ENCODE measurements at places on chromosomes 7 and 10. TPM values are rescaled to one million over a fixed set of nuclear protein-coding genes. Genes with fewer than 3 reads are reported as not detected.

- DNase-seq, result no peak
These were observed 80.7 kb downstream of the HIPK2 start for GRCh38 chr7:139697056-139697455.

GRCh38 chr7:68748934-68749900 lies 849.1 kb upstream of the AUTS2 start:
- DNase-seq, result no peak

Gene COL17A1
- 0.17 TPM for total RNA-seq

Gene TMEM270
- total RNA-seq, result not detected

GRCh38 chr7:137873524-137873923 lies 26.8 kb upstream of the DGKI start:
- DNase-seq, result no peak

DNA sequence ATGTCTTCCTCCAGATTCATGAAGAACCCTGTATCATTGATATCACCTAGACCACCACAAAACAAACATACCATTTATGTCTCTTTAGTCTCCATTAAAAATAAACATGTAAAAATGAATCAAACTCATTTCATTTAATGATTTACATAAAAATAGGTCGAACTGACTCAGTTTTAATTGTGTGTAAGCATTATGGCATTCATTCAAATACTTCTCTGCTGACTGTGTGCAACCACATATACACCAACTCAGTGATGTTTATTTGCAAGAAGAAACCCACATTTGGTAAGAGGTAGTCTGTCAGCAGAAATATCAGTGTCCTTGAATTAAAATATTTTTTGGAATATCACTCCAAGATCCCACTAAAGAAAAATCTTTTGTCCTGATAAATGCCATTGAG lies 30.5 kb downstream of the ABCB1 start:
- no peak for DNase-seq

Gene CHAT
- total RNA-seq, result not detected

- no peak for DNase-seq
These were observed 118.7 kb downstream of the SLIT1 start for GRCh38 chr10:97066877-97067555.

Gene PNLIPRP3
- total RNA-seq, result not detected

Gene LEP
- not detected for total RNA-seq

All from esophagus muscularis mucosa (tissue), 4 donors.